ENCODE measurements at places on chromosomes 13 and 19.

GRCh38 chr13:48562296-48563066 is 29.6 kb upstream of the RCBTB2 start:
- no peak for DNase-seq

DNA sequence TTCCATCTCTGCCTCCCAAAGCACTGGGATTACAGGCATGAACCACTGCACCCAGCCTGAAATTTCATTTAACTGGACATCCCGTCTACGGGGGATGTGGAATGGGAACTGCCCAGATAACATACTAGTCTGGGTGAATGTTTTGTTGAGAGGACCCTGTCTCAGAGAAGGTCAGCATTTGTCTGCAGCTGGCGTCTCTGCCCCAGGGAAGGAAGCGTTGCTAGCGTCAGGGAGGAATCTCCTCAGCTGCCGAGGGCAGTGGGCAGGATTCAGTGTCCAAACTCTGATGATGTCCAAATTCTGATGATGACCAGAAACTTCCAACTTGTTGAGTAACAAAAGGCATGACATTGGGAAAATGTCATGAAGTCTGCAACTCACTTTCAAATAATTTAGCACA is 3.1 kb downstream of the NXNL1 start:
- DNase-seq = no peak

DNA sequence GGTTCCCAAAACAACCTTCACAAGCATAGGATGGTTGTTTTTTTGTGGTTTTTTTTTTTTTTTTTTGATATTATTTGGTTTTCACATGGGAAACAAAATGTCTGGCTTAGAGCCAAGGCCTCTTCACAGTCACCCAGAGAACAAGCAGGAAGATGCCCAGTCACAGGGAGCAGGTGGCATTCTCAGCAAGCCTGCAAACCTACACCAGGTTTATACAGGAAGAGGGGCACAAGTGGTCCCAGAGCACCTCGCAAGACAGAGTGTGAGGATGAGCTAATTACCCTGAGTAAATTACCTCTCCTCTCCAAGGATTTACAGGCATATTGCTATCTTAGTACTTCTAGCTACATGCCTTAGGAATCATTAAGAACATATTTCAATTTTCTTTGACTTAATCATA is 1375.6 kb downstream of the EFNB2 start:
- DNase-seq = no peak

- no peak for DNase-seq
Measured at GRCh38 chr13:23074075-23074828, 106.5 kb upstream of the SGCG start.
